RKO (cell line): ENCODE measurements at places on chromosomes 1 and 21.

DNA sequence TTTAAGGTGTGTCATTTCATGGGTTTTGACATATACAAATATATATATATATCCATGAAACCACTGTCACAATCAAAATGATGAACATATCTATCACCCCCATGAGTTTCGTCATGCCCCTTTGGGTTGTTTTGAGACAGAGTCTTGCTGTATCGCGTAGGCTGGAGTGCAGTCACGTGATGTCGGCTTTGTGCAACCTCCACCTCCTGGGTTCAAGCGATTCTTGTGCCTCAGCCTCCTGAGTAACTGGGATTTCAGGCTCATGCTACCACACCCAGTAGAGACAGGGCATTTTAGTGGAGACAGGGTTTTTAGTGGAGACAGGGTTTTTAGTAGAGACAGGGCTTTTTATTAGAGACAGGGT, 8.0 kb downstream of the HJV start:
- DNase-seq, result no peak

GRCh38 chr1:2385606-2386280, 5.6 kb downstream of the MORN1 start:
- DNase-seq, result no peak

DNA sequence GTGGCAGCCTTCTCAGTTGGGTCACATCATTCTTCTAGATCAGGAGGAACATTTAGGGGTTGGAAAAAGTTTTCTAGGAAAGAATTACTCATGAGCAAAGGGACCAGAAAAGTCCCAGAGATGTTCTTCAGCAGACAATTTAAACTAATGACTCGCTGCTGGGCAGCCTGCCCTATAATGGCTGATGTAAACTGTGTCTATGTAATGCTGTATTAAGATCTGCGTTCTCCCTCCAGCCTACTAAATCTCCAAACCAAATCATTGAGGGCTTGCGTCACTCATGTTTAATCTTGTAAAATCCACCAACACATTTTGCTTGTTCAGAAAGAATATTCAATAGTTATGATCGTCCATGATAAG, 92.1 kb downstream of the LRRC8C start:
- peak; percentile 45 for DNase-seq

DNA sequence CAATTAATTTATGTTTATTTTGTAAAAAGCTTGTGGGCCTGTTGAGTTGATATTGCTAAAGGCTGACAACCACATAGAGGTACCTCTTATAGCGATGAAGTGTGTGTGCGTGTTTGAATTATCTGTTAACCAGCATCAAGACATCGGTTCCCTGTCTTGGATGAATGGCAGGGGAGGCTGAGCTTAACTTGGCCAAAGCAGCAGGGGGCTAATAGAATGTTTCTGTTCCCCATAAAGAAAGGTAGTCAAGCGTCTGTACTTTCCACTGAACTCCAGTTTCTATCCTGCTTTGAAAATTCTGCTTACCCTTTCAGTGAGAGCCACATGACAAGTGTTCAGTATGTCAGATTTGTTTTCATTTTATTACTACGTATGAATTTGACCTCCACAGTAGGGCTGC, 63.0 kb downstream of the ROR1 start:
- DNase-seq, result no peak

GRCh38 chr1:58443986-58444868, 102.3 kb downstream of the OMA1 start:
- DNase-seq, result no peak

GRCh38 chr1:39650431-39650830, 11.0 kb upstream of the HEYL start:
- no peak for DNase-seq

- DNase-seq, result peak; percentile 8
Observed at GRCh38 chr1:118247593-118247992, 62.6 kb upstream of the SPAG17 start.
